AG08395 (cell line): ENCODE measurements at places on chromosomes 4 and X.

DNA sequence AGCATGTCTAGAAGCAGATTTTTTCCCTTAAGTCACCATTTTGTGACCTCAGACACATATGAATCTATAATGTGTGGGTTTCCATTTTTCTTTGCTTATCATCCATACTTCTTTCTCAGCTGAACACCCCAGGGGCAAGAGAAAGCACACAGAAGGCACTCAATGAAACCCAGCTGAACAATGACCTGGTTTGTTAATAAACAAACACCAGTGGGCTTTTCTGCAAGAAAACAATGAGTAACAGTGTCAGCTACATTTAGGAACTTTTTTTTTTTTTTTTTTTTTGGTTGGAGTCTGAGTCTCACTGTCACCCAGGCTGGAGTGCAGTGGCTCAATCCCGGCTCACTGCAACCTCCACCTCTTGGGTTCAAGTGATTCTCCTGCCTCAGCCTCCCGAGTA lies 40.7 kb upstream of the KLF3 start:
- DNase-seq = no peak

DNA sequence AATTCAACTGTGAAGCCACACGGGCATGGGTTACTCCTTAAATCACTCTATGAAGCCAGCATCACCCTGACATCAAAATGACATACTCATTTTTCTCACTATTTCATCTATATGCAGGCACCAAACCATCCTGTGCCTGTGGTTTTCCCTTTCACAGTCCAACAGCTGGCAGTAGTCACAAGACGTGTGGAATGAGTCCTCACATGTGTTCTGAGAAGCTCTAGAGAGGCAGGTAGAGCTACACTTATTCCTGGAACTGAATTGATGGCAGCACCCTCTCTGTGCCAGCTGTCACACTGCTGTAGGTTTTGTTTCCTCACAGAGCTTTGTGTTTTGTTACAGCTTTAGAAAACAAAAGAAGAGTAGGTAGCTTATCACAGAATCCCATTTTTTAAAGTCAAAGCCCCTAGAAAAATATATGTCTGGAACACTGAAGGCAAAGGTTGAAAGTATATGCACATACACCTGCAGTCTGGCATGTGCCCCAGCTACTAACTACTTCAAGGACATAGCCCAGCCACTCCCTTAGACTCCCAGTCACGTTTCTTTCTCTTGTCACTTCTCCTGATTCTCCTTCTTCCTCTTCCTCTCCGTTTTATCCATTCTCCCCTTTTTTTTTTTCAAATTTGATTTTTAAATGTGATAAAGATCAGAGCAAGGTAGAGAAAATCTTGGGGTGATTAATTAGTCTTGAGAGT lies 107.1 kb downstream of the ANXA10 start:
- no peak for DNase-seq

DNA sequence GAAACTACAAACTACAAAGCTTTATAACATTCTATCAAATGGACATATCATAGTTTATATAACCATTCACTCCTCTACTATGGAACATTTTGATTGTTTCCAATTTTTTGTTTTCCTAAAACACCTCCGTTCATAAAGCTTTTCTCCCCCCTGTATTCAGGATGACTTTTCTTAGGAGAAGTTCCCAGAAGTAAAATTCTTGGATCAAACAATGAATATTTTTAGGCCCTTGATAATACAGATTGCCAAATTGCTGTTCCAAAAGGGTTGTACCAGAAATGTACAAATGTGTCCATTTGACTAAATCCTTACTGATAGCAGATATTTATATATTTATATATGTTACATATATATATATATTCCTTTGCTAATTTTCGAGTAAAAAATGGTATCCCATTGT lies 77.8 kb downstream of the GPC3 start:
- DNase-seq = no peak

DNA sequence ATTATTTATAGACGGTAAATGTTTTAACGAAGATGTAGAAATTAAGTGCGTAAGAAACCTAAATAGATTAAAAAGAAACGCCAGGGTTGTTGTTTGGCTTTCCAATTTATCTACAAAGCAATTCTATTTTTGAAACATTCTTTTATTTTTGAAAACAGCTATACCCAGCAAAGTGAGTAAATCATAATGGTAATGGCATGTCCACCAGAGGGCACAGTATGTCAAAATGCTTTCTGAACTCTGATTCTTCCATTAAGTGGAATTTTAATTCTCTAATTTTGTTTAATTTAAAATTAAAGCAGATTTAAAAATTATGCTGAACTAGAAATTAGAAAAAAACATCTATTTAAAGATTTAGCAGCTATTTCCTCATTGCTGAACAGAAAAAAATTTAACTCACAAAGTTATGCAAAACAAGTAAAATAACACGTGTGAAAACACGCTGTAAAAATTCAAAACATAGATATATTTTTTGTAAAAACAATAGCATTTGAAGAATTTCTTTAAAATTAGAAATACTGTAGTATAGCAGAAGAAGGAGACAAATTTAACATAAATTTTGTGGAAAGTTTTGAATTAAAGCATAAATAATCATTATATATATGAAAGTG lies 26.5 kb downstream of the RASSF6 start:
- DNase-seq = no peak

GRCh38 chrX:111124418-111124817 lies 28.4 kb downstream of the PAK3 start:
- no peak for DNase-seq

DNA sequence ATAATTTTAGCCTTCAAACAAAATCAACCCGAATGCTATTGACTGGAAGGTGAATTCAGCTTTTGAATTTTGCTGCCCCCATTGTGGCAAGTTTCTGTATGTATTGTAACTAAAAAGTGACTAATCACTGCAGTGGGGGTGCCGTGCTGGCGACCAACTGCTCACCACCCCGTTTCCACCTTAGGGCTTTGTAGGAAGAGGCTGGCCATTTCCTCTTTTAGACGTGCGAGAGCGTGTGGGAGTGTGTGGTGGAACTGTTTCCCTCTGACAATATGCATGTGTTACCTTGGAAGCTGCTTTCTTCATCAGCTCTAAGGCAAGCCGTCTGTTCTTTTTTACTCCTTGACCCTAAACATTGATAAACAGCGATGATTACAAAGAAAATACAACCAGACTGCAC lies 78.8 kb downstream of the SEL1L3 start:
- no peak for DNase-seq

GRCh38 chr4:80806472-80806871 lies 224.0 kb upstream of the BMP3 start:
- no peak for DNase-seq

- no peak for DNase-seq
Observed at GRCh38 chr4:43133566-43133965, 241.1 kb downstream of the GRXCR1 start.

GRCh38 chr4:53121264-53121865 lies 244.5 kb downstream of the SCFD2 start:
- DNase-seq = no peak

DNA sequence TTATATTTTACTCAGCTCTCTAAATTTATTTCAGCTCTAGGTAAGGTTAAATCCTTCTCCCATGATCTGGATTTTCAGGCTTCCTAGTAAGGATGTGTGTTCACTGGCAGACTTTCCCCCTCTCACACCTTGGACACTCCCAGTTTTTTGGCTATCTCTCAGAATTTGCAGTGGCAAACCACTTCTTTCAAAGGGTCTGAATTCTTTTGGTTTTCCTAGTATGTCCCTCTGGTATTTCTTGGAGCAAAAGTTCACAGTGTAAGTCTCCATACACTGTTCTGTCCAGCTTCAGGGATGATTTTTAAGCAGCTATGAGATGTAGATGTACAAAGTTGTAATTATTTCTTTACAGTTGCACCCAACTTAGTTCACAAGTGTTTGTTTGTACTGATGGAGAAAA lies 653.8 kb upstream of the GALNT7 start:
- no peak for DNase-seq

GRCh38 chr4:123661080-123661737 lies 264.6 kb downstream of the SPRY1 start:
- peak; percentile 30 for DNase-seq

- no peak for DNase-seq
Observed at GRCh38 chr4:87855559-87855958, 22.8 kb downstream of the MEPE start.

GRCh38 chr4:165393051-165393450 lies 14.2 kb downstream of the CPE start:
- no peak for DNase-seq

DNA sequence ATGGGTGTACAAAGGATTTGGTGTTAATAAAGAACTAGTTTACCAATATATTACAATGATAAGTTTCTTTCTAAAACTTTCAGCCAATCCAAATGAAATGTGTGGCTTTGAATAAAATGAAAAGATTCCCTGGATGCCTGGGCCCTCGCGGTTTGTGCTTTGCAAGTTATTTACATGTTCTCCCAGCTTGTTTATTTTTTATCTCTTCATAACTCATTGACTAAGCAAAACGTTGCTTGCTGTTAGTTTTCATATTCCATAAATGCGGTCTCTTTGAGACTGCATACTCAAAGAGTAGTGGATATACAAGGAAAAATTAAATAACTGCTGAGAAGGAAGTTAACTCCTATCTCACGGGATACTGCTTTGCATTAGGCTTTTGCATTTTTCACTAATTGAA lies 26.0 kb downstream of the FHDC1 start:
- DNase-seq = no peak

GRCh38 chr4:109967798-109968520 lies 55.3 kb downstream of the EGF start:
- no peak for DNase-seq

DNA sequence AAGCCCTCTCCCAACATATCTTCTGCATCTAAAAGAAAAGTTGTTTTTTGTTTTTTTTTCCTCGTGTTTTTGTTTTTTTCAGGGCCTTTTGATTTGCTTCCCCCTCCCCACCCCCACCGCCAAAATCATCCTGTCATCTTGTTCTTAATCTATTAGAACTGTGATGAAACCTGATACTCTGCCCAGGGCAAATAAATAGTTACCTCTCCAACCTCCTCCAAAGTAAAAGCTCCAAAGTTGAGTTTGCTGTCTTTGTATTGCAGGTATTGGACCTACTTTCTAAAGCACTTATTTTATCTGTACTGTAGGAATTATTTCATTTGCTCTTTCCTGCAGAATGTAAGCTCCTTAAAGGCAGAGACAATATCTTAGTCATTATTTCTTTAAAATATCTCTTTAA lies 172.9 kb downstream of the SOWAHB start:
- DNase-seq = no peak

GRCh38 chr4:77695774-77696173 lies 90.2 kb downstream of the CXCL13 start:
- peak; percentile 88 for DNase-seq
